ENCODE measurements at places on chromosomes 7 and 10. TPM values are rescaled to one million over a fixed set of nuclear protein-coding genes. Genes with fewer than 3 reads are reported as not detected.

CALHM1 gene
- not detected for total RNA-seq

CXCL12 gene
- total RNA-seq, result 10.6 TPM

OR2A1 gene
- total RNA-seq, result not detected

FOXI2 gene
- total RNA-seq, result not detected

Data from parietal lobe (tissue), 2 donors.